ENCODE measurements at places on chromosomes 12 and 14.

GRCh38 chr14:75563931-75564330, 14.5 kb upstream of the FLVCR2 start:
- DNase-seq = no peak

DNA sequence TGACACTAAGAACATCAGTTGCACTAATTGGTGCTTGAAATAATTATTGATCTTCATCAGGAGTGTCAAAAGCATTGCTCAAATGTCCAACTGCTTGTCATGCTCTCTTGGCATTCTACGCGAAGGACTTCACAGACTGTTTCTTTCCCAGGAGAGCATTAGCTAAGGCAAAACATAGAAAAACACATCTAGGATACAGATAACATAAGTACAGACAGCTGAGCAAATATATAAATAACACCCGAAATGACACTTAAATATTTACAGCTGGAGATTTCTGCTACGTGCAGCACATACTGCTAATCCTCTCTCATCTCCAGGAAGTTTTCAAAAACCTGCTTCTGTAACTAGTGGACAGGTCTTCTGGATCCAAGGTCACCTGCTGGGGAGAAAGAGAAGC, 120.0 kb upstream of the PRMT8 start:
- no peak for DNase-seq

DNA sequence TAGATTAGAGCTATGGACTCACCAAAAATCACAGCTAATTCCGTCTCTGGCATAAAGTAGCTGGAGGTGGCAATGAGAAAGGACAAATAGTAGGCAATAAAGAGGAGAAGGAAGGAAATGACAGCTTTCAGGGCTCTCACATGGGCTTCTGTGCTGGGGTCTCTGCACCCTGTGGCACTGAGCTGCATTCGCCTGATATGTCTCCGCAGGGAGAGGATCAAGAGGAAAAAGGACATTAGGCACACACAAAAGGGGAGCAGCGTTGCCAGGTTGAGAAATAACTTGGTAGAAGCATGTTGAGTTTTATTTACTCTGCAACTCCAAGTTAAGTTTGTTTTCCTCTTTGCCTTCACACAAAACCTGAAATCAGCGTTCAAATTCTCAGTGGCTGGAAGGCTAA, 686 bp downstream of the TAS2R7 start:
- DNase-seq = no peak

DNA sequence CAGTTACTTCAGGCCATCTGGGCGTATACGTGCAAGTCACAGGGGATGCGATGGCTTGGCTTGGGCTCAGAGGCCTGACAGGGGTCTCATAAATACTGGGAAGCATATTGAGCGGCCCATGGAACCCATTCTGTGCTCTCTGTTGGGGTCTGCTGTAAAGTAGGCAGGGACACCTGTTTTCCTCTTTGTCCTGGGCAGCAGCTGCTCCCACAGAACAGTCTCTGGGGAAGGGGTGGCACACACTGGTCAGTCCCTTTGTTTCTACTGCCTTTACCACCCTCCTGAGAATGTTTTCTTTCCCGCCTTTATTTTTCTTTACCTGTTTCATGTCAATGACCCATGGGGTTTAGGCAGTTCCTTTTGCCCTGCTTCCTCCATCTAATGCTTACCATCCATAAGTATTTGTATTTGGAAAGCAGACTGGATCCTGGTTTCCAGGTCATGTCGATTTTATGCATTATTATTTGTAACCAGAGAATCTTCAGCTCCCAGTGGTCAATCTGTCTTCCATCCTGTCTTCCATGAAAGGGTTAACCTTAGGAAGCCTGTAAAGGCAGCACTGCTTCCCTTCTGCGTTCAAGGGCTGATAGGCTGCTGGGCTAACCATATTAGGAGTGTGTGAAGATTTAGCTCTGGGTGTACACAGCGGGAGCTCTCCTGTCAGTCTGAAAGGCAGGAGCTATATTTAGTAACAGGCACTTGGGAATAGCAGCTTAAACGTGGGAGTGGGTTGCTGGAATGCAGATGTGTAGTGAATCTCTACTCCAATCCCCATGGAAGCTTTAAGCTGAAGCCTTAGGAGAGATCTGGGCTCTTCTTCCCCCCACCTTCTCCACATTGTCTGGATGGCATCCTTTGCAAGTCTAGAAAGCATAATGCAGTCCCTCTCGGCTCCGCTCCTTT, 124.0 kb downstream of the DYRK2 start:
- DNase-seq = no peak

DNA sequence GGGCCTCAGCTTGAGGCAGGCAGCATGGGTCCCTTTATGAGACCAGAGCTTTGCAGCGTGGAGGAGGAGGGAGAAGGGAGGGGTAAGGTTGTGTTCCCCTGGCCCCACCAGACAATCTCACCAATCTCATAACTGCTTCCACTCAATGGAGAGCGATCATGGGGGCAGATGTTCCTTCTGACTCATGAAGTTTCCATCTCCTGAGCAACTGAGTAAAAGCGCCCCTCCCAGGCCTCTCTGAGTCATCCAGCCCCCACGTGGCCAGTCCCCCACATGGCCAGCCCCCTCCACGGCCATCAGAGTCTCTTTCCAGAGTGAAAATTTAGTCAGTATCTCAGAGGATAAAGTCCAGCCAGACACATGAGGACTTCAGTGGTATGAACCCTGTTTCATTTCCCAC, 39.2 kb upstream of the PLXNC1 start:
- no peak for DNase-seq

GRCh38 chr14:99321955-99322730, 50.1 kb upstream of the BCL11B start:
- peak; percentile 74 for DNase-seq

GRCh38 chr12:4089956-4090355, 183.6 kb upstream of the CCND2 start:
- no peak for DNase-seq

DNA sequence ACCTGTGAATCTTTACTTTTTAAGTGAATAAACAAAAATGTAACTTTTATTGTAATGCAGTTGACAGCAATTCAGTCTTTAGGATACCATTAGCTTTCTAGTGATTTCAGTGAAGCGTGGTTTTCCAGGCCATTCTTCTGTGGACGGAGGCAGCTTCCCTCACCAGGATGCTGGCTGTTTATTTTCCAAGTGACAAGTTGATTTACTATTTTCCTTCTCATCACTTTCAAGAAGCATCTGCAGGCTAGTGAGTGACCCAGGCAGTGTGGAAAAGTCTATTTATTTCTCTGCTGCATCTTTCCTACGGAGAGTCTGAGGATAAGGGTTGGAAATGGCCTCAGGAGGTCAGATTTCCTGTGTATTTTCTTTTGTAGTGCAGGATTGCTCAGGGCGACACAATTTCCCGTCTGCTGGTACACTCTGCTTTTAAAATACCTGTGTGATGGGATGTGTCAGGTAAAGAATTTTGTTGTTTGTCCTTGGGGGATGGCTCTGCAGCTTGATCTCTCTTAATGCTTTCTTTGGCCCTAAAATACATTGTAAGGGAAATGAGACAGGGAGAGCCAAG, 467.8 kb downstream of the NRXN3 start:
- DNase-seq = no peak

DNA sequence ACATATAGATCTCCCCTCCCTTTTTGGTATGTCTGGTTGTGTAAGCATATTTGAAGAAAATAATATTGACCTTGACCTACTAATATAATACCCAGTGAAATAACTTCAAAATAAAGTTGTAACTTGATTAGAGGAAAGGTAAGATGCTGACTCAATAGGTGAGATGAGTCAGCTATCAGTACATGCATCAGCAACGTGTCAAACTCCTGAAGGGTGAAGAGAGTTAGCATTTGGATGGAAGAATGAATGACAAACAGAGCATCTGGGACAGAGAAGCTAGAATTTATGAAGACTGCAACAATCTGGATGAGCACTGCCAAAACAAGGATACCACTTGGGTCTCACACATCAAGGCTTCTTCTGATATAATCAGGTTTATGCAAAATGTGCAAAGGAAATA, 74.9 kb downstream of the PPP2R5E start:
- DNase-seq = no peak

GRCh38 chr12:92701441-92701840, 1.3 kb upstream of the PLEKHG7 start:
- no peak for DNase-seq

GRCh38 chr14:22979748-22980392, 2.5 kb downstream of the AJUBA start:
- no peak for DNase-seq

- DNase-seq = no peak
These were observed 11.5 kb upstream of the TDRD9 start for GRCh38 chr14:103916636-103917262.

DNA sequence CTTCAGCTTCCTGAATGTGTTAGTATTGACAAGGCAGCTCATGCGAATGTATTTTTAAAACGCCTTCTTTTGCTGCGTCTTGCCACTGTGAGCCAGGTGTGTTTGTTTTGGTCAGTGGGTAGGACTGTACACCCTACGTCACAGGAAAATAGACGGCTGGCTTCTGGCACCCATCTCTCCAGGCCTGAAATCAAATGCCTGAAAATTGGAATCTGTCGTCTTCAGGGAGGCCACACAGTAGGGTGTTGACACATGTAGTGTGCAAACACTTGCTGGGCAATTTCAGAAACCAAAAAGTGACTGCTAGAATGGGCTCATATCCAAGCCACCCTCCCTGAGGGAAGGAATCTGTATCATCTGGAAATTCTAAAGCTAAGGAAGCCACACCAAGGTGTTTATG, 209.3 kb downstream of the TTC8 start:
- DNase-seq = no peak

DNA sequence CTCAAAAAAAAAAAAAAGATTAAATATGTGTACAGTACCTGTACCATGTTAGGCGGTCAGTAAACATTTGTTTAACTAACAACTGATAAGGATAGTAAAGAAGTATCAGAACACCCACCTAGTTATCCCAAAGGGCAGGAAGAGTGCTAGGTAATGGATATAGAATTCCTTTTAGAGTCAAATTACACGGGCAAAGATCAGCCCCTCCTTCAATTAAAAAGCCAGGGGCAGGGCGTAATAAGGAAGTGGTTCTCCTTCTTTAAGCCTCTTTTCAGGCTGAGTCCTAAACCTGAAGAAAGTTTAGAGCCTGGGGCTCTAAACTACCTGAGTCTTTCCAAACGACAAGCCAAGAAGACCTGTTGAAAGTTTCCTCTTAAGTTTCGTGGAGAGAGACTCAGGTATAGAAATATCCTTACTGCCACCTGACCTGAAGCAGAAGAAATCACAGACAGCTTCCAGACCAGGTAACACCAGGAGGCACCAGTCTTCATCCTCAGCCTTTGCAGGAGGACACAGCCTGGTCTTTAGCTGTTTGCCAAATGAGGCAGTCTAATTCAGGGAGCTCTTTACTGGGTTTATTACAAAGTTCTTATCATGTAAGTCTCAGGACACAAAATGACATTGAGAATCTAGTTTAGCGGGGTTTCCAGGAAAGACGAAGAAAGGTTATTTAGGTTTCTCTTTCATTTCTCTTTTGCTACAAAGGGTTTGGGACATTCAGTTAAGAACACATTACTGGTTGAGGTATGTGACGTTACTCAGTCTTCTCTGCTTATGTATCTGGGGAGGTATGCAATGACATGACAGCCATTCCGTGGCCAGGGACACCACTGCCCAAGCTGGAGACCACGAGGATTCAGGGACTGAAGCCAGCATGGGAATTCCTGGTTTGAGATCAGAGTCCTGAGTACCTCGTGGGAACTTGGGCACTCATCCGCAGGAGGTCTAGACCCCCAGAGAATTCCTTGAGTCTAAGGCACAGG, at the start of gene BCL2L14:
Gene BCL2L14, plus strand, starts transcription at position 266 of the 983 bp plus-strand sequence. CDS start 8,367 bp downstream, outside the sequence.
- no peak for DNase-seq

DNA sequence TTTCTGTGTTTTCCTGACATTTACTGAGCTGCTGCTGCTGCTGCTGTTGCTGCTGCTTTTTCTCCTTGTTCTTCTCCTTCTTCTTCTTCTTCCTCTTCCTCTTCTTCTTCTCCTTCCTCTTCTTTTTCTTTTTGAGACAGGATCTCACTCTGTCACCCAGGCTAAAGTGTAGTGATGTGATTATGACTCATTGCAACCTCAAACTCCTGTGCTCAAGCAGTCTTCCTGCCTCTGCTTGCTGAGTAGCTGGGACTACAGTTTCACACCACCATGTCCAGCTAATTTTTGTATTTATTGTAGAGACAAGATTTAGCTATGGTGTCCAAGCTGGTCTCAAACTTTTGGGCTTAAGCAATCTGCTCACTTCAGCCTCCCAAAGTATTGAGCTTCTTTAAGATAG, 95.8 kb downstream of the TMTC3 start:
- DNase-seq = no peak

DNA sequence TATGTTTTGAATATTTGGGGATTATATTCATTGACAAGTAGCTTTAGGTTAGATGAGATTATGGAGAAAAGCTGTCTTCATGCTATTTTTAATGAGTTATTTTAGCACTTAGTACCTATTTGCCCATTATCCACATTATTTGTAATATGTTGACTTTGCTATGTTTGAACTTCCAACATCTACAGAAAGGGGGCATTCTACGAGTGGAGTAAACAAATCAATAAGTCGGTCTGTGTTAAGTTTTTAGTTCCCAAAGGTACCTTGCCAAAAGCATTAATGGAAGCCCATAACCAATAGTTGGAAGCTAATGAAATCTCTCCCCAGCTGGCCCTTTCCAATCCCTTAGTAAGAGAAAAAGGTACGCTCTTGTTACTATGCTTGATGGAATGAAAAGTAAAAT, 250.0 kb upstream of the E2F7 start:
- DNase-seq = no peak

DNA sequence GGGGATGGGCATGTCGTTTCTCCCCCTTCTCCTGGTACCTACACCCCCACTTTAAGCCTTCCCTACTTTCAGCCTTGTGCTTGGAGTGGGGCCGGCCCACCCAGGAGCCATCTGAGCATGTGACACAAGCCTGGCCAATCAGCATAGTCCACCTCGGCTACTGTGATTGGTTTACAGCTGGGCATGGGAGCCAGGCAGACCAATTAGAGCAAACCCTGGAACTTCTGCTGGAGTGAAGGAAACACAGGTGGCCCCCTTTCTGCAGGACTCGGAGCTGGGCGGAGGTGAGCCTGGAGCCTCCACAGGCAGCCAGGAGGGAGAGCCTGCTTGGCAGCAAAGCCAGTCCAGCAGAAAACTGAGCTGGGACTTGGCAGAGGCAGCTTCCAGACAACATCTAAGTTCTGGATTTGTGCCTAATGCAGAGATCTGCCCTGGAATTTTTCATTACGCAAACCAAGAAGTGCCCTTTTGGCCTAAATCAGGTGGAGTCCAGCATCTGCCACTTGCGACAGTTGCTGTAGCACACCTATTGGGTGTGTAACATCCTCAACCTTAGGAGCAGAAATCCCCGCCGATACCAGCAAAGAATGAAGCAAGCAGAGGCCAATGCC, 59.5 kb downstream of the SCARB1 start:
- no peak for DNase-seq

DNA sequence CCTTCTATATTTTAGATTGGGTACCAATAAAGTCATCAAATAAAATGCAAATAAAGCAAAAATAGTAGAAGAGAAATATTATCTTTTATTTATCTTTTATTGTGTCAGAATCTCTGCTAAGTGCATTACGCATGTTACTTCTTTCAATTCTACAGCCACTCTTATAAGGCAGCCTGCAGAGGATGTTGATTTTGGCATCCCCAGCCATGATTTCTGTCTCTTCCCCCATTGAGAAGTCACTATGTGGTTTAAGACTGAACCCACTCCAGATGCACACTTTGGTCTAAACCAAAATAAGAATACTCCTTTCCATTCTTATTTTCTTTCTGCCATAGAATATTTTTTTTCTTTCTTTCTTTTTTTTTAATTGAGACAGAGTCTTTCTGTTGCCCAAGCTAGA, 56.0 kb upstream of the ACSS3 start:
- no peak for DNase-seq
